Stimulated activated CD4-positive, alpha-beta T cell treated with anti-CD3 and anti-CD28 coated beads, Interleukin-2, amount 100 ng/mL, for 4 hours (primary cell): ENCODE measurements at places on chromosomes 7 and 10.

DNA sequence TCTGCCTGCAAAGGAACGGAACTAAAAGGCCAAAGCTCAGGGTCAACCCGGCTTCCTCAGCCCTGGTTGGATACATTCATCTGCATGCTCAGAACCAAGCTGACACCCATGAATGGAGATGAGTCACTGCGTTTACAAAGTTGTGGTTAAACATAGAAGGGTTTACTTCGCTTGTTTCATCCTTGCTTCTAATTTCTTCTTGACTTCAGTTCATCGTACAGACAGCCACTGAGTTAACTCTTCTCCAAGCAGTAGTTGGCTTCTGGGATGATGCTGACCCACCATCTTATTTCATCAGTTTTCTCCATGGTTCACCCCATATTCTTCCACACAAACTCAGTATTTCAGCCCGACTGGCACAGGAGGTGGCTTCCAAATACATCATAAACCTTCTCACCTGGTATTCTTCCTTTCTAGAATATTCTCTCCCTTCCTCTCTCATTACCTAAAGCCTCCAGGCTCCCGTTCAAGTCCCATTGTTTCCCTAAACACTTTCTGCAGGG, 166.3 kb upstream of the RNF32 start:
- DNase-seq: no peak

- no peak for DNase-seq
These were observed 622.5 kb downstream of the PARD3 start for GRCh38 chr10:34192646-34193045.

GRCh38 chr10:5776881-5777197, 36.4 kb downstream of the GDI2 start:
- no peak for DNase-seq

DNA sequence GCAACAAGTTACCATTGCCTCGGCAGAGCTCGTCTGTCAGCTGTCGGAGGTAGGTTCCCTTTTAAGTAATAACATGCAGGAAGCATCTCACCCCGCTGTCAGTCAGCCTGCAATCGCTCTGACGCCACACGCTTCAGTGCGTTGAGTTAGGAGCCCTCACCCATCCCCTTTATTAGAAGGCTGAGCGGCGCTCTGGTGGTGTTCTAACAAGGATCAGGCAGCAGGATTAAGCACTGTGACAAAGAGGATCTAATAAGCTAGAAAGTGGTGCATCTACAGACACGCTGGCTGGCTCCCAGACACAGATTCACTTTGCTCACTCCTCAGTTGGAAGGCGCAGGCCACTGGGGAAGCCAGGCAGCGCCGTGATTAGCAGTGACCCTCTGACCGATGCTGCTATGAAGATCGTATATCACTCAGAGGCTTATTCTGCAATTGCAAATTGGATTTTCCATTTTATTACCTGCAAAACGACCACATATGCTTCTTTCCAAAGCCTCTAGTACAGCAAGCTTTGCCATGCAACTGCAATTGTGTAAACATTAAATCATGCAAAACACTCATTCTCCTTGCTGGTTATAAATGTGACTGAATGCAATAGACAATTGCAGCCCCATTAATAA, 117.7 kb downstream of the RSU1 start:
- no peak for DNase-seq

GRCh38 chr10:52653263-52653909, 119.2 kb downstream of the MBL2 start:
- DNase-seq: no peak
